ENCODE measurements at places on chromosomes 4 and X.

- H3K27me3 ChIP-seq, result no peaks in the 10 kb centered on the region
- no peak overlapping the region for H3K4me3 ChIP-seq
- DNase-seq, result no peak
- H3K27ac ChIP-seq, result no peak overlapping the region
- peaks cover 53% of the 10 kb centered on the region for H3K4me1 ChIP-seq
- H3K36me3 ChIP-seq, result peaks cover 8% of the 10 kb centered on the region
Measured at GRCh38 chr4:51855751-51856150, 12.8 kb downstream of the DCUN1D4 start.

DNA sequence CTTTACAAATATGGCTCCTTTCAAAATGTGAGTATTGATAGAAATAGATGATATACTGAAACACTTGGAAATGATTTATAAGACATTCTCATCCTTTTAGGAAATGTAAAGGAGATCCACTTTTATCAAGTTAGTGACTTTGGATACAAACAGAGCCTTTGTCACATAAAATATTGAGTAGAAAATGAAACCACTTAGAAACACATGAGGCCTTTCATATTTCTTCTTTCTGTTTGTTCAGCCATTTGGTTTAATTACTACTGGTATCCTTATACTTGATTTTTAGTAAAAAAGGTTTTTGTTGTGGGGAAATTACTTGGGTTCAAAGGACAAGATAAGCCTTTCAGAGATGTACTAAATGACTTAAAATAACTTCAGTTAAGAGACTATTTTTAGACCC lies 4.1 kb downstream of the STOX2 start:
- H3K4me3 ChIP-seq, result no peak overlapping the region
- no peak overlapping the region for H3K27ac ChIP-seq
- peaks cover 14% of the 10 kb centered on the region for H3K27me3 ChIP-seq
- no peaks in the 10 kb centered on the region for H3K36me3 ChIP-seq

DNA sequence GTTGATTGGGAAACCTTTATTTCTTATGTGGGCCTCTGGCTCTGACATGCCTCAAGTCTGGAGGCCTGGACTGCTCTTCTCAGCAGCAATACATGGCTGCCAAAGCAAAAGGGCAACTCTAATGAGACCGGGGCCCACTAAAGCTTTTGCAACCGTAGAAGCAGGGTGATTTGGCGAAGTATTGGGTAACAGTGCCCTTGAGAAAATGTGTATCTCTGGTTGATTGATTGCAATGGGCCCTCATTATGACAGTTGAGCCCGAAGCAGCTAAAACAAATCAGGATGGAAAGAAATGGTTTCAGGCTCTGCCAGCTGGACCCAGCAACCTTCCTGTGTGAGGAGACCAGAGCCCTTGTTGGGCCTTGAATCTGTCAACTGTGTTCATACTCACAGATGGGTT lies 73.4 kb downstream of the CLCN4 start:
- H3K27me3 ChIP-seq, result peaks cover 6% of the 10 kb centered on the region
- H3K36me3 ChIP-seq, result no peaks in the 10 kb centered on the region
- no peak overlapping the region for H3K4me3 ChIP-seq

DNA sequence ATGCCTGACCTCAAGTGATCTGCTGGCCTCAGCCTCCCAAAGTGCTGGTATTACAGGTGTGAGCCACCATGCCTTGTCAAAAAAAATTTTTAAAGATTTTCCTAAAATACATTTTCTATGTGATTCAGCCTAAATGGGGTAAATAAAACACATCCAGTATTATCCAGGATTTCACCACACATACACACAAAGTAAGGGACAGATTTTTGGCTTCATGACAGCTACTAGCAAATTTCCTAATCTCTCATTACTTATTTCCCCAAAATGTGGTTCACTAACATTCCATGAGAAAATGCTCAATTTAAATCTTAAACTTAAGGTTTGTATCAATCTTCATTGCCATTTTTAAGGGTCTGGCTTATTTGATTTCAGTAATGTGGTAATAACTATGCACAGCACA lies 348.5 kb upstream of the INTU start:
- no peak for DNase-seq
- no peaks in the 10 kb centered on the region for H3K27me3 ChIP-seq
- H3K36me3 ChIP-seq, result no peaks in the 10 kb centered on the region
- H3K4me3 ChIP-seq, result no peak overlapping the region
- no peaks in the 10 kb centered on the region for H3K4me1 ChIP-seq

- DNase-seq, result no peak
- no peaks in the 10 kb centered on the region for H3K27me3 ChIP-seq
- peaks cover 52% of the 10 kb centered on the region for H3K36me3 ChIP-seq
- no peak overlapping the region for H3K4me3 ChIP-seq
- peak overlapping the region; percentile 54 for H3K27ac ChIP-seq
- H3K4me1 ChIP-seq, result peaks cover 33% of the 10 kb centered on the region
Measured at GRCh38 chr4:1196421-1197183, 24.2 kb upstream of the SPON2 start.

DNA sequence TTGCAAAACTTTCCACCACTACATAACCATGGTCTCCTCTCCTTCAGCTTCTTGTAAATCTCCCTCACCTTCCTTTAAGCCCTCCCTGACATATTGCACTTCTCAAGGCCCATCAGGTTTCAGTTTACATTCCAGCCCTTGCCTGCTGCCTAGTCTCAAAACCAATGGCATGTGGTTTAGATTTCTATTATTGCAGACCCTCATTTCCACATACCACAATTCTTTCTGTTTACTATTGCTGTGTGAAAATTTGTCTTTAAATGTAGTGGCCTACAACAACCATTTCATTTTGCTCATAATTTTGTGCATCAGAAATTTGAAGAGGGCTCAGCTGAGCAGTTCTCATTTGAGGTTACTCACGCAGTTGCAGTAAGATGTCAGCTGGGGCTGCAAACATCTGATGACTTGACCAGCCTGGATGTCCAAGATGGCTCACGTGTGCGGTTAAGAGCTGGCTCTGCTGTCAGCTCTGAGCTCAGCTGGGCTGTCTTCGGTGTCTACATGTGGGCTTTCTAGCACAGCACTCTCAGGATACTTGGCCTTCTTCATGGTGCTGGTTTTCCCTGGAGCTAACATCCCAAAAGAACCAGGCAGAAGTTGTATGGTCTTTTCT lies 29.9 kb upstream of the SOD3 start:
- H3K4me1 ChIP-seq, result no peaks in the 10 kb centered on the region
- H3K4me3 ChIP-seq, result no peak overlapping the region
- H3K27me3 ChIP-seq, result no peaks in the 10 kb centered on the region
- H3K36me3 ChIP-seq, result no peaks in the 10 kb centered on the region
- no peak overlapping the region for H3K27ac ChIP-seq

DNA sequence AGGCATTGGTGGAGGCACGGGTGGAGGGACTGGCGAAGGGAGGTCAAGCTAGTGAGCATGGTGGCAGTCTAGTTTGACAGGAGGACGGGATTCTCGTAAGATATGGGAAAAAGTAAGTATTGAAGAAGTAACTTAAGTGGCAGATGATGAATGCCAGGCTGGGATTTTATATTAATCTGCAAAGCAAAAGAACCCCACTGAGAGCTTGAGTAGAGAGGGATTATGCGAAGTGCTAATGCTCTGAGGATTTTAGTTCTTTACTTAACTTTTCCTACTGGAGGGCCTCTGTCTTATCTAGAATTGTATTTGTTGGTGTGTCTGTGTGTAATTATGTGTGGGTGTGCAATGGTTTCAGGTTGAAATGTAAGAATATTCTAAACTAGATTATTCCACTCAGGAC lies 327.9 kb downstream of the FAT4 start:
- no peaks in the 10 kb centered on the region for H3K36me3 ChIP-seq
- H3K4me1 ChIP-seq, result no peaks in the 10 kb centered on the region
- H3K27ac ChIP-seq, result no peak overlapping the region
- no peak overlapping the region for H3K4me3 ChIP-seq
- no peaks in the 10 kb centered on the region for H3K27me3 ChIP-seq

GRCh38 chr4:121239951-121240350 lies 75.8 kb upstream of the TNIP3 start:
- no peaks in the 10 kb centered on the region for H3K36me3 ChIP-seq
- H3K27ac ChIP-seq, result no peak overlapping the region
- H3K4me3 ChIP-seq, result no peak overlapping the region
- no peaks in the 10 kb centered on the region for H3K27me3 ChIP-seq
- no peak for DNase-seq

- H3K27ac ChIP-seq, result no peak overlapping the region
- no peaks in the 10 kb centered on the region for H3K36me3 ChIP-seq
- DNase-seq, result no peak
Measured at GRCh38 chr4:128521156-128521555, 233.5 kb upstream of the PGRMC2 start.

- no peaks in the 10 kb centered on the region for H3K36me3 ChIP-seq
- no peak for DNase-seq
- H3K27me3 ChIP-seq, result no peaks in the 10 kb centered on the region
- H3K4me3 ChIP-seq, result no peak overlapping the region
- no peak overlapping the region for H3K27ac ChIP-seq
Measured at GRCh38 chr4:118969359-118969758, 80.7 kb downstream of the SYNPO2 start.

DNA sequence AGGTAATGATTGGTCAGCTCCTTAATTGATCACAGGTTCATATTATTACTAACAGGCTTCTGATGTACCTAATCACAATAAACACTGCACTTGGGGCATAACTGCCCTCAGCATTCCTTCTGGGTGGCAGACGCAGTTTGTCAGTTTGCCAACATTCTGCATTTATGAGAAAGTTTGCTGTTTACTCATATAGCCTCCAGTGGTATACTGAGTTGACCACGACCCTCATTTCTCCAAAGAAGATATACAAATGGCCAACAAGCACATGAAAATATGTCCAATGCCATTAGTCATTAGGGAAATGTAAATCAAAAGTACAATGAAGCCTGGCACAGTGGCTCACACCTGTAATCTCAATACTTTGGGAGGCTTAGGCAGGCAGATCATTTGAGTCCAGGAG lies 26.3 kb downstream of the EFHC2 start:
- no peak for DNase-seq
- H3K36me3 ChIP-seq, result no peaks in the 10 kb centered on the region
- no peak overlapping the region for H3K27ac ChIP-seq
- no peak overlapping the region for H3K4me3 ChIP-seq
- no peaks in the 10 kb centered on the region for H3K27me3 ChIP-seq

GRCh38 chrX:31811106-31811505 lies 739.3 kb upstream of the FTHL17 start:
- H3K4me3 ChIP-seq, result no peak overlapping the region
- H3K27me3 ChIP-seq, result no peaks in the 10 kb centered on the region
- DNase-seq, result no peak
- H3K4me1 ChIP-seq, result no peaks in the 10 kb centered on the region

DNA sequence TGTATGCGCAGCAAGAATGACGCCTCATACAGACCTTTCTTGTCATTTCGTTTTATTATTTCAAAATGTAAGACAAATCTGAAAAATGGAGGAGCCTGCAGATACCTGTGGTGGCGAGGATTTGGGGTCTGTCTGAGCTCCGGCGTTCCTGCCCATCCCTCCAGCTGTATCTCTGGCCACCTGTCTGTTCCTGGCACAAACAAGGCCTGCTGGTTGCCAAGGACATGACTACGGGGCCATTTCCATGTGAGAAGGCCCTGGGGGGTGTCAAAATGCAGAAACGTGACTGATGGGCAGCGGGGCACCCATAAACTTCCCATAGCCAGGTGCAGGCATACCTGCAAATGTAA lies 591 bp upstream of the TSPAN7 start:
- DNase-seq, result no peak
- peak overlapping the region; percentile 79 for H3K4me3 ChIP-seq
- no peaks in the 10 kb centered on the region for H3K36me3 ChIP-seq
- peaks cover 3% of the 10 kb centered on the region for H3K4me1 ChIP-seq

DNA sequence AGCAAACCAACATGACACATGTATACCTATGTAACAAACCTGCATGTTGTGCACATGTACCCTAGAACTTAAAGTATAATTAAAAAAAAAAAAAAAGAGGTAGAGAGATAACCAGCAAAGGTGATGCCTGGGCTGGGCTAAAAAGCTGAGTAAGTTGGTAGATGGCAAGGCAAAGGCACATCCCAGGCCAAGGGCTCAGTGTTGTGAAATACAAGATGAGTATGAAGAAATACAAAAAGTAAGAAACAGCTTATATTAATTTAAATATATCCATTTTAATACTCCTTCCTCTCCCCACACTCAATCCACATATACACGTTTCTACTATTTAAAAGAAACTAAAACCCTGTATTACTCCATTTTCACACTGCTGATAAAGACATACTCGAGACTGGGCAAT lies 25.8 kb downstream of the TEC start:
- H3K4me3 ChIP-seq, result no peak overlapping the region
- H3K4me1 ChIP-seq, result no peaks in the 10 kb centered on the region
- H3K27ac ChIP-seq, result no peak overlapping the region
- no peaks in the 10 kb centered on the region for H3K36me3 ChIP-seq

DNA sequence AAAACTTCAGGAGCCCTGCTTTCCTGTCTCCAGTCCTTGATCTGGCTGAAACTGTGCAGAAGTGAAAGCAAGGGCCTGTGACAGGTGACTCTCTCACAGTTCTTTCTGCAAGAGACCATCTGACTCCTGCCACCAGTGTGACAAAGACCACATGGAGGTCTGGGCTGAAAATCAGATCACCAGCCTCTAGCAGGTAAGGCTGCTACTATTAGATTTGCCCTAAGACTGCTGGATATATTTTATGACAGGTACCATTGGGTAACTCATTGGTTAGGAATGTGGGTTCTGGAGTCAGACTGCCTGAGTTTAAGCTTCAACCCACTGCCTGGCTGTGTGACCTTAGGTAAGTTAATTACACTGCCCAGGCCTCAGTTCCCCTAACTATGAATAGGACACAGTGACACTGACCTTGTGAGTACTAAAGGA lies 163.3 kb upstream of the SLC7A11 start:
- H3K27ac ChIP-seq, result no peak overlapping the region
- no peak overlapping the region for H3K4me3 ChIP-seq
- no peaks in the 10 kb centered on the region for H3K27me3 ChIP-seq
- no peaks in the 10 kb centered on the region for H3K36me3 ChIP-seq
- DNase-seq, result no peak
- H3K4me1 ChIP-seq, result no peaks in the 10 kb centered on the region

- H3K27ac ChIP-seq, result peak overlapping the region; percentile 97
- H3K27me3 ChIP-seq, result no peaks in the 10 kb centered on the region
- DNase-seq, result peak; percentile 35
- H3K36me3 ChIP-seq, result peaks cover 9% of the 10 kb centered on the region
Measured at GRCh38 chr4:40305328-40306170, 29.6 kb upstream of the CHRNA9 start.

DNA sequence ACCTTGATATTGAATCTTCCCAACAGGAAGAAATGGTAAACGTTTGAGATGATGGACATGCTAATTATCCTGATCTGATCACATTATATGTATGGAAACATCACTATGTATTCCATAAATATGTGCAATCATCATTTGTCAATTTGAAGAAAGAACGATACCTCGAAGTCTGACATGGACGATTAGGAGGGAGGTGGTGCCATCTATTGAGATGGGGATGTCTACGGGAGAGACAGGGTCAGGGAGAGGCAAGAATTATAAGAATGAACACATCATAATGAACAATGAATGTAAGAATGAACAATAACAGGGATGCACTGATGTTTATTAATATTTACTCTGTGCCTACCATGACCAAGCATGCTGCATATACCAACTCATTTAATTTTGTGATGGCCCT lies 93.7 kb upstream of the SOD3 start:
- H3K36me3 ChIP-seq, result no peaks in the 10 kb centered on the region
- DNase-seq, result no peak
- H3K4me3 ChIP-seq, result no peak overlapping the region
- H3K27ac ChIP-seq, result no peak overlapping the region
- peaks cover 16% of the 10 kb centered on the region for H3K27me3 ChIP-seq
- H3K4me1 ChIP-seq, result no peaks in the 10 kb centered on the region

All from effector memory CD8-positive, alpha-beta T cell (primary cell).